Tibial nerve (tissue), 4 donors: ENCODE measurements at places on chromosomes 4 and X.

DNA sequence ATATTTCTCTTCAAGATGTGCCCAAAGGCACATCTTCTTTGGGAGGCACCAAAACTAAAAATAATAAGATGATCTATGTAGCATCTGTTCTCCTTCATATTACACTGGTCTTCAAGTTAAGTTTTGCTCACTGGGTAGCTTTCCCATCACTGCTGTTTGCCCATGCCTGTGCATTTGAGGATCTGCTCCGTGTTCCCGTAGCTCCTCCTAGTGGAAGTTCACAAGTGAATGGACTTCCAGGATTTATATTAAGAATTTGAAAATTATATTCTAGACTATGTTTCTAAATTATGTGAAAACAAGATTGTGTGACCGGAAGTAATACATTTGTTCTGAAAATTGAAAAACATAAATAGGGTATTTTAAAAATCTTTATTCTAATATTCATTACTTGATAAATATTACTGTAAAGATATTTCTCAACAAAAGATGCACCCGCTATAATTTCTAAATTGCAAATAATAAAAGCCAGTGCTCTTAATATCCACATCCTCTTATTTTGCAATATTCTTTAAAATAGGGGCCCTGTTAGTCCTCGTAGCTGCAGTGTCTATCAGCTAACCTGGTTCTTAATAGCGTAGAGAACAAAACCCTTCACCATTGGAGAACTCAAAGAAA is 147.7 kb downstream of the RBM46 start:
- H3K4me1 ChIP-seq: no peaks in the 10 kb centered on the region
- no peak overlapping the region for H3K27ac ChIP-seq
- H3K36me3 ChIP-seq: no peaks in the 10 kb centered on the region
- DNase-seq: no peak
- no peak overlapping the region for H3K4me3 ChIP-seq
- H3K27me3 ChIP-seq: no peaks in the 10 kb centered on the region

DNA sequence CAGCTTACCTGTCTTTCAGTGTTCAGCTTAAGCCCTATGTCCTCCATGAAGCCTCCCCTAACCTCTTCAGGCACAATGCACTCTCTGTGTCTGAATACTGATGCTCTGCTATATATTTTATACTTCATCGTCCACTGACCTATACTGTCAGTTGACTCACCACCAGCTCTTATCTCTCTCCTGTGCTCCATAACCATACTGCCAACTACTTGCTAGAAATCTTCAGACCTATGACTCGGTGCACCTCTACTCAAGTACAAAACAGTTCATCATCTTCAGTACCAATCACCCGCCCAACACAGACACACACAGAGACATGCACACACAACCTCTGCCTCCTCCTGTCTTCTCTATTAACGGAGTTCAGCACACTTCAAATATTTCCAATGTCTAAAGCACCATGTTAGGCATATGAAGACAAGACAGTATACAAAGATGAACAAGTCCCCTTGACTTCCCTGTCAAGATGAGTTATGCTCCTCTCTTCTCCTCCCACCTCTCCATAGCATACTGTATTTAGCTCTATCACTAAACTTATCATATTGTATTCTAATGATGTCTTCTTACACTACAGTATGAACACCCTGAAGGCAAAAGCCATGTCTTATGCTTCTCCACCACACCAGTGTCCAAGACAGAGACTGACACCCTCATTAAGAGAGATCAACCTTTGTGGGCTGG is 42.5 kb downstream of the ARHGEF6 start:
- no peaks in the 10 kb centered on the region for H3K36me3 ChIP-seq
- DNase-seq: no peak
- H3K4me1 ChIP-seq: no peaks in the 10 kb centered on the region
- H3K27ac ChIP-seq: no peak overlapping the region

- no peak for DNase-seq
- no peaks in the 10 kb centered on the region for H3K27me3 ChIP-seq
- H3K27ac ChIP-seq: no peak overlapping the region
- H3K4me3 ChIP-seq: no peak overlapping the region
- peaks cover 8% of the 10 kb centered on the region for H3K4me1 ChIP-seq
Observed at GRCh38 chr4:187664011-187664410, 331.6 kb upstream of the ZFP42 start.

GRCh38 chr4:100428051-100428450 is 89.8 kb downstream of the EMCN start:
- H3K4me1 ChIP-seq: no peaks in the 10 kb centered on the region
- H3K27ac ChIP-seq: no peak overlapping the region
- H3K27me3 ChIP-seq: no peaks in the 10 kb centered on the region
- no peak for DNase-seq
